Jurkat, Clone E6-1 (cell line): ENCODE measurements at places on chromosomes 4 and X.

DNA sequence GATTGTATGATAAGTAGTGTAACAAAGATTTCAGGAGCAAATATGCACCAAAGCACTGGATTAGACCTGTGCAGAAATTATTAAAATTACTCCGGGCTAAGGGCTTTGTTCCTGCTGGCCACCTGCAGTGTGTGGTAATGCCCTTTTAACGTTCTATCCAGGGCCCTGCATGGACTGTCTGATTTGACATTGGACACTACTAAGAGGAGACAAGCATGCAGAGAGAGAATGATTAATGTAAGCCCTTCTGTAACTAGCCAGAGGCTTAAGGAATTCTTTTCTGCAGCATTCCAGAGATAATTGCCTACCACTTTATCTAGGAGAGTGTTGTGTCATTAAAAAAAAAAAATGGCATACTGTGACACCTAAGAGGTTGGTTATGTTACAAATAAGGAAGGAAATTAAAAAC lies 117.0 kb downstream of the PCDH7 start:
- DNase-seq: no peak

DNA sequence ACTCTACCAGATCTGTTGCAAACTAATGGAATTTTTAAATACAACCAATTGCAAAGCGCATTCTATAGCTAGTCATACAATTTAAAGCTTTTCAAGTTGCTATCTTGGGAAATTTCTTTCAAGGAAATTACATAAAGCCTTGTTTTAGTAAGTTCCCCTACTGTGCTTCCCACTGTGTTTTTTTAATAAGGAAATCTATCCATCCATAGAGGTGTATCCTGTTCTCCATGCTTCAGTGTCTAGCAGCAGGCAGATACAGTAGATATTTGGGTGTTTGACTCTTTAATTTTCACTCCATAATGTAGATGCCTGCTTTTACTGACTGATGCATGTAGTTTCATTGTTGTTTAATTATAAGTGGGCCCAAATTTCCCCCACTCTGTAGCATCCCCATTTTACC lies 171.6 kb upstream of the POU3F4 start:
- DNase-seq: no peak

DNA sequence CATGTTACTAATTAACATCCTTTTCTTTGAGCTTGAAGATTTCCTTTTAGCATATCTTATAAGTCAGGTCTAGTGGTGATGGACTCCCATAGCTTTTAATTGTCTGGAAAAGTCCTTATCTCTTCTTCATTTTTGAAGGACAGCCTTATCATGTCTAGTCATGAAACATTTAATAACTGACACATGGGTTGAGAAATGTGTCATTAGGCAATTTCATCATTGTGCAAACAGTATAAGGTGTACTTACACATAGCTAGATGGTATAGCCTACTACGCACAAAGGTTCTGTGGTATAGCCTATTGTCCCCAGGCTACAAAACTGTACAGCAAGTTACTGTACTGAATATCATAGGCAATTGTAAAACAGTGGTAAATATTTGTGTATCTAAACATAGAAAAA lies 34.5 kb upstream of the ALG13 start:
- DNase-seq: no peak

GRCh38 chrX:10079231-10079630 lies 77.5 kb upstream of the CLCN4 start:
- no peak for DNase-seq

- no peak for DNase-seq
Measured at GRCh38 chr4:8307714-8308113, 38.2 kb downstream of the HTRA3 start.

- DNase-seq: no peak
Measured at GRCh38 chrX:40391662-40392061, 189.1 kb upstream of the ATP6AP2 start.

DNA sequence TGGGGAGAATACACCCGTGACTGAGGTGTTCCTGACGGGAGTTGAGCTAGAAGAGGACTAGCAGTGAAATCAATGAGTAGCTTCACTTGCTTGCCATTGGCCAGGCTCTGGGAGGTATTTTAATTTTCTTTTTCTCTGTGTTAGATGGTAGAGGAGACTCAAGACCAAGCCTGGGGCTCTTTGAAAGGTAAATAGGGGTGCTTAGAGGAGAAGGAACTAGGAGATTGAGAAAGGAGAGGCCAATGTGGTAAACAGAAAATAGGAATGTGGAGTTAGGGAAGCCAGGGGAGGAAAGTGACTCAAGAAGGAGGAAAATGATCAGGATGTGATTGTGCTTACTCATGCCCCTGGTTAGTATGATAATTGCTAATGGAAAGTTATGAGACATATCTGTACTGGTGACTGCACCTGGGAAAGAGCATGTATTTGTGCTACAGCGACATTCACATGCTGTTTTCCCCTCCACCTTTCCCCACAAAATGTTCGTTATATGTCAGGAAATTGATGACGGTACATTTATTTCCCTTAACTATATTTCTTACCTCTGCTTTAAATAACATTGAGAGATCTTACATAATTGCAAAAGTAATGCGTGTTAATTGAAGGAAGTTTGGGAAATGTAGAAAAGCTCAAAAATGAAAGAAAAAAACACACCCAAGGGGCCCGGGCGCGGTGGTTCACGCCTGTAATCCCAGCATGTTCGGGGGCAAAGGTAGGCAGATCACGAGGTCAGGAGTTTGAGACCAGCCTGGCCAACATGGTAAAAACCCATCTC lies 16.9 kb upstream of the LRBA start:
- DNase-seq: no peak

- DNase-seq: no peak
Measured at GRCh38 chrX:111928456-111928855, 52.5 kb downstream of the TRPC5OS start.
